Activated naive CD4-positive, alpha-beta T cell treated with anti-CD3 and anti-CD28 coated beads for 36 hours (primary cell): ENCODE measurements at places on chromosomes 1 and 21. TPM values are rescaled to one million over a fixed set of nuclear protein-coding genes. Genes with fewer than 3 reads are reported as not detected.

DNA sequence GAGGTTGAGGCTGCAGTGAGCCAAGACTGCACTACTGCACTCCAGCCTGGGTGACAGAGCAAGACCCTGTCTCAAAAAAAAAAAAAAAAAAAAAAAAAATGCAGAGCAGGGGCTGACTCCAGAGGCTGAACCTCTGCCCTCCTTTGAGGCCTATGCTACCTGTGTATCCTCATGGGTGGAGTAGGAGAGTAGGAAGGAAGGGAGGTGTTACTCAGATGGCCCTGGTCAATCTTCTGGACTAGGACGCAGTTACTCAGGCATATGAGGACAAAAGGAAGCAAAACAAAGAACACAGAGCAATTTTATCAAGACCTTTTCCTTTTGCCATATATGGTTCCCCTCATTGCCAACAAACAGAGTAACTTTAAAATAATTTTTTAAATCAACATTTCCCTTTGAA is 35.2 kb downstream of the TGFBR3 start:
- H3K4me1 ChIP-seq, result peaks cover 9% of the 10 kb centered on the region
- H3K27ac ChIP-seq, result no peak overlapping the region
- DNase-seq, result no peak

The KCNQ4 gene
- 0.49 TPM for total RNA-seq

GRCh38 chr1:36754366-36754765 is 271.7 kb upstream of the CSF3R start:
- no peaks in the 10 kb centered on the region for H3K4me1 ChIP-seq
- no peak overlapping the region for H3K4me3 ChIP-seq
- H3K27ac ChIP-seq, result no peak overlapping the region
- peaks cover 9% of the 10 kb centered on the region for H3K27me3 ChIP-seq

GRCh38 chr1:90731382-90732050 is 14.4 kb upstream of the BARHL2 start:
- peaks cover 77% of the 10 kb centered on the region for H3K27me3 ChIP-seq
- DNase-seq, result no peak
- H3K4me1 ChIP-seq, result peaks cover 28% of the 10 kb centered on the region
- no peak overlapping the region for H3K4me3 ChIP-seq
- no peak overlapping the region for H3K27ac ChIP-seq
